ENCODE measurements at places on chromosomes 2 and 18. TPM values are rescaled to one million over a fixed set of nuclear protein-coding genes. Genes with fewer than 3 reads are reported as not detected.

DNA sequence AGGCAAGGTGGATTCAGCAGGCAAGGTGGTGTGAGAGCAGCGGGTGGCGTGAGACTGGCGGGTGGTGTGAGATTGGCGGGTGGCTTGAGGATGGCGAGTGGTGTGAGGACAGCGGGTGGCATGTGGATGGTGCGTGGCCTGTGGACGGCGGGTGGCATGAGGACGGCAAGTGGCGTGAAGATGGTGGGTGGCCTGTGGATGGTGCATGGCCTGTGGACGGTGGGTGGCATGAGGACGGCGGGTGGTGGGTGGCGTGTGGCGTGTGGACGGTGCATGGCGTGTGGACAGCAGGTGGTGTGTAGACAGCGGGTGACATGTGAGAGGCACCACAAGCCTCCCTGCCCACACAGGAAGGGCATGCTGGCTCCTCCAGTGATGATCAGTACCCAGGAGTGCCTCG, 186.9 kb upstream of the SALL3 start:
- H3K27me3 ChIP-seq: no peaks in the 10 kb centered on the region
- H3K4me3 ChIP-seq: no peak overlapping the region
- H3K36me3 ChIP-seq: no peaks in the 10 kb centered on the region
- no peak overlapping the region for H3K27ac ChIP-seq

- peaks cover 11% of the 10 kb centered on the region for H3K4me1 ChIP-seq
- H3K4me3 ChIP-seq: no peak overlapping the region
- H3K27me3 ChIP-seq: no peaks in the 10 kb centered on the region
- no peak overlapping the region for H3K27ac ChIP-seq
- peaks cover 18% of the 10 kb centered on the region for H3K36me3 ChIP-seq
- DNase-seq: no peak
Observed at GRCh38 chr18:49380801-49381200, 79.6 kb downstream of the DYM start.

- H3K4me1 ChIP-seq: peaks cover 11% of the 10 kb centered on the region
- H3K4me3 ChIP-seq: no peak overlapping the region
- peaks cover 49% of the 10 kb centered on the region for H3K27me3 ChIP-seq
Observed at GRCh38 chr2:110740747-110741349, 8.5 kb downstream of the ACOXL start.

GRCh38 chr18:37450434-37451132, 115.0 kb downstream of the CELF4 start:
- DNase-seq: no peak
- H3K36me3 ChIP-seq: no peaks in the 10 kb centered on the region
- no peaks in the 10 kb centered on the region for H3K4me1 ChIP-seq
- H3K4me3 ChIP-seq: no peak overlapping the region
- H3K27me3 ChIP-seq: peaks cover 6% of the 10 kb centered on the region
- H3K27ac ChIP-seq: no peak overlapping the region

DNA sequence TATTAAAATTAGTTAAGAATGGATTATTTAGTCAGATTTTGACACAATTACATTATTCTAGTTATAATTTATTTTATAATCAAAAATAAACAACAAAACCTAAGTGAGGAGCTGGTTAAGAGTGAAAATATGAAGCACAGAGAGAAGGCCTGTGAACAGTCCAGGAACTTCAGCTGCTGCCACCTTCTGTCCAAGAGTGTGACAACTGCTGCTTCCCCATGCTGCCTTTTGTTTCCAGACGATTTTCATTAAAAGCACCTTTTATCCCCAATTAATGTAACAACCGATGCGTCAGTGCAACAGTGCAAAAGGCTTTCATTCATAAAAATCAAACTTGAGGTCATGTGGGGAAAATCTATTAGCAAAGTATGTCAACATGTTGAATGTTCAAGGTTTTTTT, 363.6 kb downstream of the CTNNA2 start:
- no peaks in the 10 kb centered on the region for H3K4me1 ChIP-seq
- peaks cover 4% of the 10 kb centered on the region for H3K36me3 ChIP-seq

DNA sequence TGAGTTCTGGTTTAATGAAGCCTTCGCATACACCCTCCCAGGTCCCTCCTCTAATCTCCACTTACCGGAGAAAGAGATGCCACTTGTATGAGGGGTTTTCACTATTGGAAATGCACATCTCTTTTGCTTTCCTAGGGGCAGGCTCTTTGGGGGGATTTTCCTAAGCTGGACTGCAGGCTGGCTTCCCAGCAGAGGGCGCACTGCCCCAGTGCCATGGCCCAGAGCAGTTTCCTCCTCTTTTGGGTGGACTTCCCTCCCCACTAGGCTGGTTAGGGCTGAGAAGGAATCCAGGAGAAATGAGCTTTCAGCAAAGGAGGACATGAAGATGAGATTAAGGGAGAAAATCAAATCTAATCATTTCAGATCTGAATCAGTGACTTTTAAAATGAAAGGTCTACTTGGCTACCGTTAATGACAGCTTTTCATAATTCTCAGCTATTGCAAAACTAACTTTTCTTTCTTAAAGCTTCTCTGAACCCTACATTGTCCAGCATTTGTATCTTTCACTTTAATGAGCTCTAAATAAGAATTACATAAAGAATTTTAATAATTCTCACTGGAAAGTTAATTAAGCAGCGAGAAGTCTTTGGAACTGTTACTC, 784.1 kb upstream of the FANCL start:
- no peak overlapping the region for H3K4me3 ChIP-seq
- H3K36me3 ChIP-seq: no peaks in the 10 kb centered on the region
- H3K27ac ChIP-seq: no peak overlapping the region
- DNase-seq: no peak

Gene SMIM21
- not detected for total RNA-seq

Gene BOK
- 1.0 TPM for total RNA-seq

Gene BCL2
- total RNA-seq: 61.7 TPM

Gene ITPRIPL1
- total RNA-seq: 62.2 TPM
